ENCODE measurements at places on chromosomes 5 and 9.

DNA sequence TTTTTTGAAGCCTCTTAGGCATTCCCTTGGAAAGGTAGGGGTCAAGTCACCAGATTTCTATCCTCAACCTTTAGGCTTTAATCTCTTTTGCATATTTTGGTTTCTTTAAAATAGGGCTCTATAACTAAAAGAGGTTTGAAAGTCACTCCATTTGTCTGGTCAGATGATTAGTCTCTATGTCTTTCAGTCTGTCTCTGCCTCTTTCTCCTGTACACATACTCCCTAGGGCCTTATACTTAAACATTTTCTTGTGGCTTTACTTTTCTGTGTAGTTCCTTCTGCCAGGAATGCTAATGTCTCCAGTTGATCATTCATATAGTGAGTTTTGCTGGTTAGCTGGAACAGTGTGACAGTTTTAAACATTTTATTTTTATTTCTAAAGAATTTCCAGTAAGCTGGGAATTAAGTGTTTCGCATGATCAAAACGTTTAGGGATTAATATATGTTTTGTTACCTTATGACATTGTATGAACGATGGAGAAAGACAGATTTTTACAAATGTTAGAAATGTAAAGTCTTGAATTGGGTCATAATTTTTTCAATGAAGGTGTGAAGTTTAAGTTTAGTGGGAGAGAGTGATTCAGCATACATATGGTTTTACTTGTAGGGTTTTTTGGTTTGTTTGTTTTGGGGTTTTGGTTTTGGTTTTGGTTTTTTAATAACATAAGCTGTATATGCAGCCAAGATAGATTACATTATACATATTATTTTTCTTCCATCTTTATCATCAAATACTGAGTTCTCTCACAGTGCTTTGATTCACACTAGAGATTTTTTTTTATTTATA lies 90.6 kb downstream of the ZCCHC7 start:
- DNase-seq, result no peak

- DNase-seq, result peak; percentile 79
Measured at GRCh38 chr9:121620777-121621449, 30.5 kb upstream of the DAB2IP start.

- DNase-seq, result no peak
Measured at GRCh38 chr9:130785053-130785452, 50.0 kb upstream of the ABL1 start.

DNA sequence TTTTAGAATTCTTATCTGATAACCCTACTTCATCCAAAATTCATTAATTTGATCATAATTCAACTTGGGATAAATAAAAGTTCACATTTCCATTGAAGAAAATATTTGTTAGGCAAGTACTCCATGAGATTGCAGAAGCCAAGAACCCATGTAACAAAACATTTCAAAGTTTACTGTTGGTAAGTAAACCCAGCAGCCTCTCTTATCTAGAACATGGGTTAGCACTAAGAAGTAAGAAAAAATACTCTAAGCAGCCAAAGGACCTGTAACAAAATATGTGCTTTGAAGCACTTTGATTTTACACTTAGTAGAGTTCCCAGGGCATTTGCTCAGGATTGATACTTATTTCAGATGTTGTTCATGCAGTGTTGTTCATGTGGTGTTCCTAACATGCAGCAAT lies 8.7 kb downstream of the MAP3K1 start:
- DNase-seq, result no peak

Measured in tongue (tissue), 3 donors.